ENCODE measurements at places on chromosomes 2 and 18.

GRCh38 chr2:193695367-193695766 lies 1500.6 kb upstream of the TMEFF2 start:
- no peak overlapping the region for H3K4me3 ChIP-seq
- H3K36me3 ChIP-seq = no peaks in the 10 kb centered on the region
- no peaks in the 10 kb centered on the region for H3K27me3 ChIP-seq
- H3K4me1 ChIP-seq = no peaks in the 10 kb centered on the region
- DNase-seq = peak; percentile 12
- H3K27ac ChIP-seq = no peak overlapping the region

GRCh38 chr18:29449424-29449823 lies 1272.5 kb upstream of the CDH2 start:
- H3K4me3 ChIP-seq = no peak overlapping the region
- no peaks in the 10 kb centered on the region for H3K36me3 ChIP-seq
- no peak overlapping the region for H3K27ac ChIP-seq
- no peaks in the 10 kb centered on the region for H3K4me1 ChIP-seq

GRCh38 chr2:202378662-202379358 lies 2.7 kb downstream of the BMPR2 start:
- no peak overlapping the region for H3K27ac ChIP-seq
- H3K27me3 ChIP-seq = no peaks in the 10 kb centered on the region

- no peak overlapping the region for H3K4me3 ChIP-seq
- no peak overlapping the region for H3K27ac ChIP-seq
- H3K36me3 ChIP-seq = no peaks in the 10 kb centered on the region
- peak; percentile 93 for DNase-seq
- H3K4me1 ChIP-seq = peaks cover 8% of the 10 kb centered on the region
- no peaks in the 10 kb centered on the region for H3K27me3 ChIP-seq
Measured at GRCh38 chr2:66869076-66869475, 434.2 kb downstream of the MEIS1 start.

- no peaks in the 10 kb centered on the region for H3K27me3 ChIP-seq
- no peaks in the 10 kb centered on the region for H3K36me3 ChIP-seq
- H3K4me3 ChIP-seq = peak overlapping the region; percentile 90
- H3K27ac ChIP-seq = peak overlapping the region; percentile 97
Measured at GRCh38 chr18:6728809-6729246, 688 bp upstream of the ARHGAP28 start.

DNA sequence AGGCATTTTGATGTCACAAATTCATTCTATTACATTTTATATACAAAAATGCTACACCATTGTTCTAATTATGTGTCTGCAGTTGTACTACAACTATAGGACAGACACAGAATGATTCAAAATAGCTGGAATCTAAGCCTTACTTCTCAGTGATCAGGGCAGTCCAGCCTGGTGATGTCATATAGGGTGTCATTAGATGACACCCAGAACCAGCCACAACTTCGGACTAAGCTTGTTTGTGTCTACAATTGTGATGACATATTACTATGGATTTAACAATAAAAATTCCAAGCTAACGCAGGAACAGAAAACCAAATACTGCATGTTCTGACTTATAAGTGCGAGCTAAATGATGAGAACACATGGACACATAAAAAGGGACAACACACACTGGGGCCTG lies 31.0 kb downstream of the M1AP start:
- no peak for DNase-seq
- H3K27ac ChIP-seq = no peak overlapping the region
- no peaks in the 10 kb centered on the region for H3K4me1 ChIP-seq
- H3K27me3 ChIP-seq = peaks cover 50% of the 10 kb centered on the region

Data from mesenchymal stem cell (in vitro differentiated cells and primary cell).